CD4-positive, CD25-positive, alpha-beta regulatory T cell (primary cell): ENCODE measurements at places on chromosomes 5 and 9. TPM values are rescaled to one million over a fixed set of nuclear protein-coding genes. Genes with fewer than 3 reads are reported as not detected.

Gene CTXN3
- not detected for polyA plus RNA-seq

Gene SLC34A1
- not detected for polyA plus RNA-seq

Gene MAPKAP1
- polyA plus RNA-seq, result 47.3 TPM

Gene PCDHGB1
- not detected for polyA plus RNA-seq

Gene DMRT3
- polyA plus RNA-seq, result not detected

Gene ROPN1L
- polyA plus RNA-seq, result 9.3 TPM

Gene SPINK7
- polyA plus RNA-seq, result not detected
